ENCODE measurements at places on chromosomes 3 and 15.

DNA sequence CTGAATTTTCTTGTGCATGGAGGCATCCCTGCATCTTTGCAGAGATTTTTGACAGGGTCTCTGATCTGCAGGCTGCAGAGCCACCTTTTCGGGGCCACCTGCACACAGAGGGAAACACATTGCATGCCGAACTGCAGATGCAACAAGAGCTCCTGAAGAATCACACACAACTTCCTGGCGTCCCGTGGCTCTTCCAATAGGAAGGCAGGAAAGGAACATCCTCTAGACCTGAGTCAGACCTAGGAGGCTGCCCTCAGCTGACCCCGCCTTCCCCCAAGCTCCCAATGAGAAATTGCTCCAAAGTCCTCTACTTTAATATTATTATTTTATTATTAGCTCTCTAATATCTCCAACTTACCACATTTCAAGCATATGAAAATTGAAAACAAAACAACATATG is 213.2 kb upstream of the ARRDC4 start:
- no peak for DNase-seq

GRCh38 chr3:186540835-186541226 is 3.3 kb downstream of the CRYGS start:
- DNase-seq = no peak

- DNase-seq = no peak
These were observed 18.7 kb downstream of the CTSH start for GRCh38 chr15:78925956-78926743.

GRCh38 chr15:99978426-99978825 is 245.2 kb upstream of the LYSMD4 start:
- no peak for DNase-seq

- no peak for DNase-seq
These were observed 99.8 kb downstream of the MEGF11 start for GRCh38 chr15:66153549-66154415.

DNA sequence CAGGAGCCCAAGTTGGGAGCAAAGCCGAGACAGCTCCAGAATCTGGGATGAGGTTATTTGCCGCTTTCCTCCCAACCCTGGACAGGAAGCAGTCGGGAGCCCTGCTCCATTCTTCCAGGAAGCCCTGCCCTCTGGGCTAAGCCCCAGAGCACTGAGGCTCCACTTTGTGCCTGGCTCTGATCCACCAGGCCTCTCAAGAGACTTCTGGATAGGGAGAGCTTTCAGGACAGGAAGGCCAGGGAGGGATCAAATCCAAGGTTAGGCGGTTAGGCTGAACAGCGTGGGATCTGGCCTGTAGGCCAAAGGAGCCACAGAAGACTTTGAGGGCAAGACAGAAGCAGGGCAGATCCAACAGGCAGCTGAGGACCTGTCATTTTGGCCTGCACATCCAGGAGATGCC is 835 bp downstream of the STOML1 start:
- no peak for DNase-seq
